ENCODE measurements at places on chromosomes 2 and 18.

- DNase-seq: no peak
Observed at GRCh38 chr2:130736487-130736886, 7.6 kb downstream of the GPR148 start.

DNA sequence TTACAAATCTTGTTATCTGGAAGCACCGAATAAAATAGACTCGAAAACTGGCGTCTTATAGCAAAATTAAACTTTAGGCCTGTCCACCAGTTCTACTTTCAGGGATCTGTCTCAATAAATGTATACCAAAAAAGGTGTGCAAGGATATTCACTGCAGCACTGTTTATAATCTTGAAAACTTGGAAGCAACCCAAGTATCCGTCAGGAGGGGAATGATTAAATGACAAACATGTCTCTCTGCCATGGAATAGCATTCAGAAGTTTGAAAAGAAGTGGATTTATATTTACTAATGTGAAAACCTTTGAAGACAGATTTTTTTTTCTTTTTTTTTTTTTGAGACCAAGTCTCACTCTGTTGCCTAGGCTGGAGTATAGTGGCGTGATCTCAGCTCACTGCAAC lies 32.3 kb upstream of the SATB2 start:
- no peak for DNase-seq

GRCh38 chr18:67525328-67526099 lies 9.0 kb upstream of the DSEL start:
- no peak for DNase-seq

GRCh38 chr2:232700154-232700553 lies 3.0 kb downstream of the GIGYF2 start:
- no peak for DNase-seq

DNA sequence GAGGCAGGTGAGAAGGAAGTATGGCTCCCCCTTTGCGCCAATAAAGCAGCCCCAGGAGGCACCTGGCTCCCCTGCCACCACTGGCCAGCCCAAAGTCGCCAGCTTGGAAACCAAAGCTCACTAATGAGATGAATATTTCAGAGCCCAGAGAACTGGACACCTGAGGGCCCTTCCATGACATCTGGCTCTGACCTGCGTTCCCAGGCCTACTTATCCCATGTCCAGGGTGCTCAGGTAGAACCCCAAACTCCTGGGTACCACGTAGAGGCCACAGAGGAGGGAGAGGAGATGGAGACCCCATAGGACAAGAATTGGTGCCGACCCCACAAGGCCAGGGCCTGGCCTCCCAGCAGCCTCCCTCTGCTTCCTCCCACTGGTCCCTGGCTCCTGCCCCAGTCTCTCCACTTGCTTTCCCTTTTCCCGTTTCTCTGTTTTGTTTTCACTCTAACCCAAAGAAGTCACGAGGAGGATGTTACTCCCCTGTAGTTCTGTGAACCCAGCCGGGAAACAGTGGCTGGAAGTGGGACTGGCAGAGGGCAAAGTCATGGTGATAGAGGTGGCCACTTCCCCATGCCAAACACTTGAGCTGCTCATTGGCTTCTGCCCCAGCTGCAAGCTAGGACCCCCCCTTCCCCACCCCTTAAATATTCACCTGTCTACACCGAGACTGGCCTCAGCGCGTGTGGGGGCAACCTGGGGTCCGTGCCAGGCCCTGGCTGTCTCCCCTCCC lies 820 bp downstream of the TMBIM1 start:
- no peak for DNase-seq

DNA sequence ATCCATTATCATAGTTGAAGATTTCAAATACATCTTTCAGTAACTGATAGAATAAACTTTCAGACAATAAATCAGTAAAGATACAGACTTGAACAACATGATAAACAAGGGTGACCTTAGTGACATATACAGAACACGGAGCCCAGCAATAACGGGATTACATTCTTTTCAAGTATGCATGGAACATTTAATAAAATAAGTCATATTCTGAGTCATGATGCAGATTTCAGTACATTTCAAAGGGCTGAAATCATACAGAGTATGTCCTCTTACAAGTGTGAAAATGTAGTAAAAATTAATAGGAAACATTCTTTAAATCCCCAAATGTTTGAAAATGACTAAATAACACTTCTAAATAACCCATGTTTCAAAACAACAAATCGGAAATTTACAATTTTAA lies 17.2 kb upstream of the KLHL29 start:
- DNase-seq: no peak
